ENCODE measurements at places on chromosomes 13 and 19.

DNA sequence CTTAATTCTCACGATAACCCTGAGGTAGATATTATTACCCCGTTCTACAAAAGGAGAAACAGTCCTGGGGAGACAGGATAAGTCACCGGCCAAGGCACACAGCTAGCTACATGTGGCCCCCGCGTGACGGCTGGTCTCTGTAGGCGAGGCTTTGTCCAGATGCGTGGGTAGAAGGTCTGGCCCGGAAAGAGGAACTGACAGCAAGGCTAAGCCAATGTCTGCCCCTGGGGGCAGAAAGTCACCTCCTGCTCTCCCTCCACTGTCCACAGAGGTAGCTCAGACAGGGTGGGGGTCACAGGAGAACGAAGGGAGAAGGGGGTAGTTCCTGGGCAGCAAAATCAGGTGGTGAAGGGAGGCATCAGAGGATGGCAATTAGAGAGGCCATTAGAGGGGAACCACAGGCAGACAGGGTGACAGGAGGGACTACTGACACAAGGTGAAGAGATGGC, 1.8 kb downstream of the APOC4 start:
- no peak for DNase-seq

- peak; percentile 59 for DNase-seq
These were observed 123.0 kb downstream of the SLC7A1 start for GRCh38 chr13:29472332-29472961.

DNA sequence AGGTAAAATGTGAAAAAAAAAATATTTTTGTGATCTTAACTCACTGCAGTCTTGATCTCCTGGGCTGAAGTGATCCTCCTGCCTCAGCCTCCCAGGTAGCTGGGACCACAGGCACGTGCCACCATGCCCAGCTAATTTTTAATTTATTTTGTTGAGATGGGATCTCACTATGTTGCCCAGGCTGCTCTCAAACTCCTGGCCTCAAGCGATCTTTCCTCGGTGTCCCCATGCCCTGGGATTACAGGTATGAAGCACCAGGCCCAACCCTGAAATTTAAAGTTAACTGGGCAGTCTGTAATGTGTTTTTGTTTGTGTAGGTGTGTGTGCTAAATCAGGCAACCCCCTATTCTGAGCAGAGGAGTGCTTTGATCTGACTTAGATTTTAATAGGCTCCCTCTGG, 3.4 kb upstream of the C5AR1 start:
- DNase-seq = no peak

DNA sequence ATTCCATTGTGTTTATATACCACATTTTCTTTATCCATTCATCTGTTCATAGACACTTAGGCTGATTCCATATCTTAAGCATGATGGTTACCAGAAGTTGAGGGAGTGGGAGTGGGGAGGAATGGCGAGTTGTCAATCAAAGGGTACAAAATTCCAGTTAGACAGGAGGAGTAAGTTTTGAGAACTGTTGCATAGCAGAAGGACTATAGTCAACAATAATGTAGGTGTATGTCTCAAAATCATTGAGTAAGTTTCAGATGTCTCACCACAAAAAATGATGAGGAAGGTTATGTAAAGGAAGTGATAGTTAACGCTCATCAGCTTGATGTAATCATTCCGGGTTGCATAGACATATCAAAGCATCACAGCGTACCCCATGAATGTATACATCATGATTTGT, 4.6 kb upstream of the UBL3 start:
- DNase-seq = no peak

- no peak for DNase-seq
These were observed 30.1 kb upstream of the METTL21C start for GRCh38 chr13:102724923-102725322.

DNA sequence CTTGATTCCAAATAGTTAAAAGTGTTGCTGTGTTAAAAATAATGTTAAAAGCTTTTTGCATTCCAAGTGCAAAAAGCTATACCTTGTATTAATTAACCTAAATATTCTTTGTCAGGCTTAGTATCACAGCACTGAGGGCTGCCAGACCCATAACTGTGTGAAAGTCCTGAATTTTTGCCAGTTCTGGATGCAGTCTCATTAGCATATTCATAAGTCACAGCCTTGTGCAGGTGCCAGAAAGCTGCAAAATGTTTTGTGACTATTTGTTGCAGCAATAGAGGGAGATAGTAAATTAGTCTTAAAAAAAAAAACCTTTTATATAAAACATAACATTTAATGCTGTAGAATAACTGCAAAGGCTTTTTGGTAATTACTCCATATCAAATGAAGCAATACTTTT, 56.6 kb downstream of the SLITRK1 start:
- no peak for DNase-seq

- no peak for DNase-seq
These were observed 41.5 kb downstream of the WDFY2 start for GRCh38 chr13:51625555-51626345.

DNA sequence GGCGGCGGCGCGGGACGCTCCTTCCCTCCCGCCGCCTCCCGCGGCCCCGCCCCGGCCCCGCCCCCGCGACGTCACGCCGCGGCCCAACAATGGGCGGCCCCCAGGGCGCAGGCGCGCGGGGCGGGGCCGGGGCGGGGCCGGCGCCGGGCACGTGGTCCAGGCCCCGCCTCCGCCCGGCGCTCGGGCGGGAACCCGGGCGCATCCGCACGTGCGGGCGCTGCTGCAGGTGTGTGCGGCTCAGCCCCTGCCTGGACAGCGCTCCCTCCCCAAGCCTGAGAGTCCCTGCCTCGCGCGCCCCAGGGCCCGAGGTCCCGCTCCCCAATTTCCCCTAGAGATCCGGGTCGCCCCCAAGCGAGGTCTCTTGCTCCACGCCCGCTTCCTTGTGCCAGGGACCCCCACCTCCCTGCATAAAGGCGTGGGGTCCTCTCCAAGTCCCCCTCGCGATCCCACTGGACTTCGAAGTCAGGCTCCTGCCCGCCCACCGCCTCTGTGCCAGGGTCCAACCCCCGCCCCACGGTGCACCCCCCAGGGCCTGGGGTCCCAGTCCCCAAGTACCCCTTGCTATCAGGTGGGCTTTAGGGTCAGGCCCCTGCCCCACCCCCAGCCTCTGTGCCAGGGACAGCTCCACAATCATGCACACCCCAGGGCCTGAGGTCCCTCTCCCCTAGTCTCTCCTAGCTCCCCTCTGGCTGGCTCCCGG, at the start of gene MEX3D:
Gene MEX3D, minus strand, starts transcription at position 6 of the 700 bp plus-strand sequence. CDS start 267 bp downstream, outside the sequence.
- DNase-seq = peak; percentile 83

DNA sequence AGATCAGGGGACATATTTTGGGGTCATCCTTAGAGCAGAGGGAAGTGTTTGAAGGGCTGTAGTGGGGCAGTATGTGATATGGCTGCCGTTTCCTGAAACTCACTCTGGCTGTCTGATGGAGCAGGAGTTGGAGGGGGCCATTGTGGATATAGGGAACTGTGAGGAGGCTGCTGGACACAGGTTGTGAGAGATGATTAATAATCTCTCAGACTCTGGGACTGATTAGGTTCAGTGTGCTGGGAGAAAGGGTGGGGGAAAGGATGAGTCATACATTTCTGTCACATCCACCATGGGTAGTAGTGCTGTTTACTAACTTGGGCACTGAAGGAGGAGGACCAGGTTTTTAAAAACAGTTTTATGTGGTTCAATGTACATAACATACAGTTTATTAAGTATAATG, 4.8 kb downstream of the B3GLCT start:
- DNase-seq = no peak

- no peak for DNase-seq
These were observed 752 bp upstream of the EDNRB start for GRCh38 chr13:77919246-77919920.

All from activated CD4-positive, alpha-beta memory T cell treated with anti-CD3 and anti-CD28 coated beads, Interleukin-2, amount 10 ng/mL, durations not matched to agents 7 days and 5 days (primary cell).